Dermis microvascular lymphatic vessel endothelial cell (primary cell): ENCODE measurements at places on chromosomes 4 and X.
A peak's percentile ranks its signal among the peaks of the same experiment; 100 is the strongest.

DNA sequence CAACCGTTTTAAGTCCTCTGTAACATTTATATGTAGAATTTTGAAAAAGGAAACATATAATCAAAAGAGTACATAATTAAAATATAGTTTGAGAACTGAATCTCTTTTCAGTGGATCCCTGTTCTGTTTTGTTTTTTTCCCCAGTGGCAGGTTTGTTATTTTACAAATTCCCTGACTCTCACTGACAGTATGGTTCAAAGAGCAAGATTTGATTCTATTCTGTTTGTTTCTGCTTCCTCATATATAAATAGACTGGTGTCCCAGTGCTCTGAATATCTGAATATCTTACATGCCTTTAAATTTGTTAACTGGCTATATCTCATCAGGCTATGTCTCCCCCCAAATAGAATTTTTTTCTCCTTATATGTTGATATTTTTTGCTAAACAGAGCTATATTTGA lies 16.6 kb downstream of the SULT1E1 start:
- DNase-seq = no peak

DNA sequence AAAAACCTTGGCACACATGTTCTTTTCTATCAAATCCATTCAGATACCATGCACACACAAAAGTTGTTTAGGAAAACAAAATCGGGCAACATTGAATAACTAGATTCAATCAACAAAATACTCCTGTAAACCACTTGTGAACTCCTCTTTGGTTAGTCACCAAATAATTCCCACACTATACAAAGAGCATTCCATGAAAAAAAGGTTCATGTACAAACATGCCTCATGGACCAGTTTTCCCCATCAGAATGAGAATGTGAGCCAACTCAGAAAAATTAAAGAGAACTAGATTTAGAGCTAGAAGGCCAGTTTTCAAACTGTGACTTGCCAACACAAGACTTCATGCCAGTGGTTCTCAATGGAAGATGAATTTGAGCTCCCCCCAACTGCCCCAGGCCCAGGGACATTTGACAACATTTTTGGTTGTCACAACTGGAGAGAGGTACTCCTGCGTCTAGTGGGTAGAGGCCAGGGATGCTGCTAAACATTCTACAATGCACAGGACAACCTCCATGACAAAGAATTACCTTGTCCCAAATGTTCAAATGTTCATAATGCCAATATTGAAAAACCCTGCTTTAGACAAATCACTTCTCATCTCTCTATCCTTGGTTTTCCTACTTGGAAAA lies 55.4 kb downstream of the GPC3 start:
- no peak for DNase-seq

DNA sequence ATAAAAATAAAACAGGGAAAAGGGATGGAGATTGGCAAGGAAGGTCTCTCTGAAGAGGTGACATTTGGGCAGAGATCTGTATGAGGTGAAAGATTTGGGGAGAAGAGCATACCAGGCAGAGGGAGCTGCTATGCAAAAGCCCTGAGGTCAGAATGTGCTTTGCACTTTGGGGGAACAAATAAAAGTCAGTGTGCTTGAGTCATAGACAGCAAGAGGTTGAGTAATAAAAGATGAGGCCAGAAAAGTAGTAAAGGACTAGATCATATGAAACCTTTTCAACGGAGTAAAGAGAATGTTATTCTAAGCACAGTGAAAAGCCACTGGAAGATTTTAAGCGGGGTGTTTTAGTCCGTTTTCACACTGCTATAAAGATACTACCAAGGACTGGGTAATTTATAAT lies 76.5 kb upstream of the TEX13A start:
- DNase-seq = no peak

DNA sequence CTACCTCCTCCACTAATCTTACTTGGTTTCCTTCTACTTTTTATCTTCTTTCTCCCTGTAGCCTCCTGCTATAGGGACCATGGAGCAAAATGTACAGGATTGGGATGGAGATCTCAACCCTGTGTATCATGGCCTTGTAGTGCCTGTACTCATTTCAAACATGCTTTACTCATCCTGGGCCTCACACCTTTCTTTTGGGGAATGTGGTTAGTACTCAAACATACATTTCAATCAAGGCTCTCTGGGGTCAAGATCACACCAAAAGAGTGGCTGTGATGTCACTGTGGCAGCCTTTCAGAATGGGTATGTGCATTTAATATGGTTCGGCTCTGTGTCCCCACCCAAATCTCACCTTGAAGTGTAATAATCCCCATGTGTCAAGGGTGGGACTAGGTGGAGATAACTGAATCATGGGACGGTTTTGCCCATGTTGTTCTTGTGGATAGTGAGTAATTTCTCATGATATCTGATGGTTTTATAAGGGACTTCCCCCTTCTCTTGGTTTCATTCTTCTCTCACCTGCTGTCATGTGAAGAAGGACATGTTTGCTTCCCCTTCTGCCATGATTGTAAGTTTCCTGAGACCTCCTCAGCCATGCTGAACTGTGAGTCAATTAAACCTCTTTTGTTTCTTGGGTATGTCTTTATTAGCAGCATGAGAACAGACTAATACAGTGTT lies 205.1 kb downstream of the RASL11B start:
- DNase-seq = no peak

- no peak for DNase-seq
Measured at GRCh38 chr4:107166181-107166580, 130.1 kb upstream of the DKK2 start.

DNA sequence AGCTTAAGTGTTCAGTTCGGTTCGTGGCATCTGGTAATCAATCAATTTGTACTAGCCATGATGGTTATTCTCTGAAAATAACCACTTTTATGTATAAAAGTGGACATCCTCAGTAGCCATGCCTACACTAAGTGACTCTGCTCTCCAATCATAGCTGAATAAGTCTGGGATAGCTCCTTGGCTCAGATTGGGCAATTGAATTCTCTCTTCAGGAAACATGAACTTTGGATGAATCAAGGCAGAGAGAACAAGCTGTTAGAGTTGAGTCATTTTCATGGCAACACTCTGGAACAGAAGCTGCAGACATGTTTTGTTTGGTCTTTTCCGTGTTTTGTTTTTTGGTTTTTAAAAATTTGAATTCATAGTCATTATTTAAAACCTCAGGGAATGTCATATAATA lies 66.8 kb upstream of the TMEM164 start:
- peak; percentile 30 for DNase-seq

- DNase-seq = no peak
Measured at GRCh38 chr4:10694151-10694827, 9.7 kb upstream of the CLNK start.

GRCh38 chr4:86089781-86090323 lies 270.0 kb downstream of the MAPK10 start:
- DNase-seq = no peak

DNA sequence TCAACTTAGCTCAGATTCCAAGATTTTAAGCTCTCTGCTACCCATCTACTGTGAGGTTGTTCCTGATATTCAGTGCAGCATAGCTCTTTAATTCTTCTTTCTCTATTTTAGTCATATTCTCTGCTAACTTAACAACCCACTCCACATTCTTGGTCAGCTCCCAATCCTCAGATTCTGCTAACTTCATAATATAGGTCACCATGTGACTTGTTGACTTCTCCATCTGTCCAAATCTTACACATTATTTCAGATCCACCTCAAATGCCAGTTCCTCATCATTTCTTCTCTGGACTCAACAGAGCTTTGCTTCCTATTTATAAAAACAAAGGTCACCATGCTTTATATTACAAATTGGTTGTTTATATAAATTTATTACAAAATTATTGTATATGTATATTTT lies 29.3 kb upstream of the RXFP1 start:
- DNase-seq = no peak

GRCh38 chrX:27438937-27439336 lies 24.2 kb downstream of the PPP4R3C start:
- DNase-seq = no peak

GRCh38 chr4:7365462-7366179 lies 69.1 kb downstream of the PSAPL1 start:
- DNase-seq = no peak

- no peak for DNase-seq
Measured at GRCh38 chr4:36004204-36004851, 240.0 kb downstream of the ARAP2 start.

DNA sequence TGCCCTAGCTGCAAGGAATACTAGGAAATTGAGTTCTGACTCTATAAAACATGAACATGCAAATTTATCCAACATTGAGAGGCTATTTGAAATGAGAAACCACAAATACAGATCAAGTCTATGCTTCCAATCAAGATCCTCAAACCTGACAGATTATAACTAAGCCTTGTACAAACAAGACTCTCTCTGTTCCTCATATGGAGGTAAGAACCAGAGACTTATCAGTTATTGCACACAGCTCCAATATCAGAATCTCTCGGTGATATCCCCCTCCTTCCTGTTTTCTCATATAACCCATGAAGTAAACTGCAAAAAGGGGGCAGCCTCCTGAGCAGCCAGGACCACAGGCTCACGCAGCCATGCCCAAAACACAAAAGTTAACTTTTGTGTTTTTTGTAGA lies 36.5 kb downstream of the FBXW7 start:
- DNase-seq = no peak

- no peak for DNase-seq
Measured at GRCh38 chr4:56972809-56973208, 4.6 kb downstream of the NOA1 start.

DNA sequence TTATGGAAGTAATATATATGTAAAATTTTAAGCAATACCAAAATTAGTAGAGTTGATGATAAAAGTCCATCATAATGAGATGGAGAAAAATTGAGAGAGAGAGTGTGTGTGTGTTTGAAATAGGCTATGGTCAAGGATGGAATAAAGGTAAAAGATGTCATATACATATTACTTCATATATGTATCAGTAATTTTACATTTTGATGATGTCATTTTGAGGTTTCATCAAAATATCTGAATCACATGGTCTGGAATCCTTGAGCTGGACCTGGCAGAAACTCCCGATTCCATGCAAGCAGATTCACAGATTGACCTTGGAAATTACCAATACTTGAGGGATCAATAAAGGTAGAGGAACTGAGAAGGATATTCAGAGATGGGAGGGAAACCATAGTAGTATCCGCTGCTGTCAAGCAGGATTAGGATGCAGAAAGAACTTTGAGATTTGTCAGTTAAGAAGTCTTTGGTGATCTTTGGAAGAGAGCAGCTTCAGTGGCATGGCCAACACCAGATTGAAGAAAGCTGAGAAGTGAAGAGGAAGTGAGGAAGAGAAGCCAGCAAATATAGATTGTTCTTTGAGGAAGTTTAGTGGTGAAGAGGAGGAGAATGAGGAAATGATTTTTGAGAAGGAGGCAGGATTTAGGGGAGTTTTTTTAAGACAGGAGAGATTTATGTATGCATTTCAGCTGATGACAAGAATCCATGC lies 21.5 kb downstream of the DNAAF6 start:
- no peak for DNase-seq

- DNase-seq = no peak
Measured at GRCh38 chrX:19877431-19877830, 10.0 kb downstream of the SH3KBP1 start.

DNA sequence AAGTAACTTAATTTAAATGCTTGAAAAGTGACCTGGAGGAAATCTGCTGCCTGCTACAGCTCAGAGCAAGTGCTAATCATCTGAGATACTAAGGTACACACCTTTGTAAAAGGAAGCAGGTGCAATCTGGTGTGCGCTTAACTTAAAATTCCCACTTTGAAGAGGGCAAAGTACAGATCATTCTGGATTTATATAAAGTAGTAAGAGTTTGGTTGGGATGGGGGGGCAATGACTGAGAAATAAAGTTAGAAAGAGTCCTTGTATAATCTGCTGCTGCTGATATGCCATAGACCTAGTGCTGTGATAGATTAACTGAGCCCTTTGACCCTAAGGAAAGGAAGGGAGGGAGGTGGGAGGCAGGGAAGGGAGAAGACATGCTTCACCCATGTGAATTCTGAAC lies 141.0 kb downstream of the MTNR1A start:
- no peak for DNase-seq

GRCh38 chrX:13418126-13419097 lies 98.6 kb upstream of the ATXN3L start:
- DNase-seq = peak; percentile 53

DNA sequence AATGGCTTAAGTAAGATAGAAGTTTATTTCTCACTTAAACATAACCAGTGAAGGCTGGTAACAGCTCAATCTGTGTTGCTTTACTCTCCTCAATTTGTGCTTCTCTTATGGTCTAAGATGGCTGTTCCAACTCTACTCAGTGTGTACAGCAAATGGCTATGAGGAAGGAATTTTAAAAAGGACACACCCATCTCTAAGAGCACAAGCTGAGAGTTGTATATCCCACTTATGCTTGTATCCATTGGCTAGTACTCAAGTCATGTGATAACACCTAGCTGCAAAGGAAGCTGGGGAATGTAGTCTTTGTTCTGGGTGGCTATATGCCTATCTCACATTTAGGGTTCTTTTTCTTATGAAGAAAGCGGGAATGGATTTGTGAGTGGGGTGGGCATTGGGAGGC lies 63.3 kb downstream of the GPAT3 start:
- peak; percentile 28 for DNase-seq

DNA sequence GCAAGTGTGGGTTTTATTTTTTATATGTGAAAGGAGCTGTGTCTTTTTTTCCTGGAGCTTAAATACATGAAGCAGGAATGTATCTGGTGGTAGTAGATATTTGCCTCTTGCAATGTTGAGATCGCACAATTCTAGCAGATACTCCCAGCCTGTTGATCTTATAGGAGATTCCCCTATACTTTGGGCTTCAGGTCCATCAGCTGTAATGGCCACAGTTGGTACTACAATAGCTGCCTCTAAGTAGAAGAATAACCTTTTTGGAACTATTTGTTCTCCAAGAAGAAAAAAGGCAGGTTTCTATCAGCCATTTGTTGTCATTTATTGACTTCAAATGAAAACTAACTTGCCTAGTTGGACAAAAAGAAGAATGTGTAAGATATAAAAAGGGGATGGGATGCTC lies 37.7 kb downstream of the LIMCH1 start:
- DNase-seq = no peak

GRCh38 chr4:36178484-36178883 lies 65.8 kb downstream of the ARAP2 start:
- no peak for DNase-seq

- DNase-seq = no peak
Measured at GRCh38 chrX:104172788-104173187, 6.5 kb downstream of the FAM199X start.

- peak; percentile 5 for DNase-seq
Measured at GRCh38 chr4:82017680-82018079, 356.1 kb downstream of the HNRNPD start.

DNA sequence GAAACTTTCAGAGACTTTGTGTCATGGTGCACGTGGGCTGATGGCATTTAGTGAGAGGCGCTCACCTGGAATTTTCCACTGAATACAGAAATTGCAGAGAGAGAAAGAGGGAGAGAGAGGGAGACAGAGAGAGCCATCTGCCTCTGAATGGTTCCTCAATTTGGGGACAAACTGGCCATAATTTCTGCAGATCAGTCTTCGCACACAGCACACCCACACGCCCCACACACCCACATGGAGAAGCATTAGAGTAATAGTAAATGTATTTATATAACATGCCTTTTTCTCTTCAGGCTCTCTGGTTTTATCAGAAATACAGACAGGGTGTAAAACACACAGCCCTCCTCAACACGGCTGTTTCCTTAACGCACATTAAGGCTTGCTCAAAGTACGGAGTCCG lies 38.6 kb downstream of the PRKX start:
- DNase-seq = no peak
